ENCODE measurements at places on chromosomes 12 and 14.

DNA sequence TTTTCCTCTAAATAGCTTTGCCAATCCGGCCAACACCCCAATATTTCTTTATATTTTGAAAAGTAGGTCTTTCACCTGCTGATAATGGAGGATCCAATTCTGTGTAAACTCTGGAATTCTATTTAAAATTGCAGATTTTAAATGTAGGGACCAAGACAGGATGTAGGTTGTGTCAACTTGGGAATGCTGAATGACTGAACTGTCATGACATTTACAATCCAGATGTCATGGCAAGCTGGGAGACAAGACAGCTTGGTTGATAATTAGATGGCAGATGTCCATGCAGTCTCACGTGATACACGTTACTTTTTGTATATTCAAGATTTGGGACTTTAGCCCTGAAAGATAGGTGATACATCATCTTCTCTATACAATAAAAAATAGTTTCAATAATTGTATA, 477.2 kb downstream of the DIO2 start:
- DNase-seq = no peak

DNA sequence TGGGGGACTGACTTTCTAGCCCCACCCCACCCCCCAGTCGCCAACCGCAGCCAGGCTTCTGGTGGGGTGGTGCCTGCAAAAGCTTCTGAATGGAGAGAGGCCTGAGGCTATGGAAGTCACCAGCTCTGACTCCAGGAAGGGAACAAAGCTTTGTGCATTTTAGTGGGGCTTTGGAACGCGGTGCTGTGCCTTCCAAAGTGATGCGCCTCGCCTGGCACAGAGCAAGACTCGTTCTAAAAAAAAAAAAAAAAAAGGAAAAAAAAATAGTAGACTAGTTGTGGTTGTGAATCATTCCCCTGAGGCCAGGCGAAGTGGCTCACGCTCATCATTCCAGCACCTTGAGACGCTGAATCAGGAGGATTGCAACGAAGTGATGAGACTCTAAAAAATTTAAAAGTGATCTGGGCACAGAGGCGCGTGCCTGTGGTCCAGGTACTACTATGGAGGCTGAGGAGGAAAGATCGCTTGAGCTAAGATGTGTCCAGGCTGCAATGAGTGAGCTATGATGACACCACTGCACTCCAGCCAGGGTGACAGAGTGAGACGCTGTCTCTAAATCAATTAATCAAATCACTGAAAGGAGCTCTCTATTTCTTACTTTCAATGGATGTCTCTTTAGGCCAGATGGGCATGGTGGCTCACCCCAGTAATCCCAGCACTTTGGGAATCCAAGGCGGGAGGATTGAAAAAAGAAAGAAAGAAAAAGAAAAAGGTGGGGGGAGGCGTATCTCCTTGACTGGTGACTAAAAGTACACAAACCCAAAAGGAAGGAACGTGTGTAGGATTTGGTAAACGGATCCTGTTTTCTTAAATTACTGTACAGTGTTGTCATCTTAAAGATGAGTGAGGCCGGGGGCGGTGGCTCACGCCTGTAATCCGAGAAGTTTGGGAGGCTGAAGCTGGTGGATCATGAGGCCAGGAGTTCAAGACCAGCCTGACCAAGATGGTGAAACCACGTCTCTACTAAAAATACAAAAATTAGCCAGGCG, 259.6 kb upstream of the ALG10B start:
- no peak for DNase-seq

DNA sequence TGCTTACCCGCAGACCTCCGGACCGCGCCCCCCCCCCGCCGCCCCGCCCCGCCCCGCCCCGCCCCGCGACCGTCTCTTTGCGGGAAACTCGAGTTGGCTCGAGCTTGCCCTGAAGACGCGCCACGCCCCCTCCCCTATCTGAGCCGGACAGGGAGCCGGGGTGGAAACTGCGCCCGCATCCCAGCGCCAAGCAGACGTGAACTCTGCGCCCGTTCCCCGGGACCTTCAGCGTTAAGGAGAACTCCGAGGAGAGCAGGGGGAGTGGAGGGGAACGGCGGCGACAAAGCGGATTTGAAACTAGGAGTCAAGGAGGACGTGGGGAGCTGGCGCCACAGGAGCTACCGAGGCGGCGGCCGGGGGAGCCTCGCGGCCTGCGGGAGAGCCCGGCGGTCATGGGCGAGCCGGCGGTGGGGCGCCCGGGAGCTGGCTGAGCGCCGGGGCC, at the start of gene KCNK13:
Gene KCNK13 (plus strand): TSS at position 310 of the 442 bp plus-strand sequence. CDS start 212 bp downstream, outside the sequence.
- DNase-seq = no peak

- DNase-seq = no peak
Measured at GRCh38 chr12:71282020-71282419, 124.2 kb upstream of the TSPAN8 start.

DNA sequence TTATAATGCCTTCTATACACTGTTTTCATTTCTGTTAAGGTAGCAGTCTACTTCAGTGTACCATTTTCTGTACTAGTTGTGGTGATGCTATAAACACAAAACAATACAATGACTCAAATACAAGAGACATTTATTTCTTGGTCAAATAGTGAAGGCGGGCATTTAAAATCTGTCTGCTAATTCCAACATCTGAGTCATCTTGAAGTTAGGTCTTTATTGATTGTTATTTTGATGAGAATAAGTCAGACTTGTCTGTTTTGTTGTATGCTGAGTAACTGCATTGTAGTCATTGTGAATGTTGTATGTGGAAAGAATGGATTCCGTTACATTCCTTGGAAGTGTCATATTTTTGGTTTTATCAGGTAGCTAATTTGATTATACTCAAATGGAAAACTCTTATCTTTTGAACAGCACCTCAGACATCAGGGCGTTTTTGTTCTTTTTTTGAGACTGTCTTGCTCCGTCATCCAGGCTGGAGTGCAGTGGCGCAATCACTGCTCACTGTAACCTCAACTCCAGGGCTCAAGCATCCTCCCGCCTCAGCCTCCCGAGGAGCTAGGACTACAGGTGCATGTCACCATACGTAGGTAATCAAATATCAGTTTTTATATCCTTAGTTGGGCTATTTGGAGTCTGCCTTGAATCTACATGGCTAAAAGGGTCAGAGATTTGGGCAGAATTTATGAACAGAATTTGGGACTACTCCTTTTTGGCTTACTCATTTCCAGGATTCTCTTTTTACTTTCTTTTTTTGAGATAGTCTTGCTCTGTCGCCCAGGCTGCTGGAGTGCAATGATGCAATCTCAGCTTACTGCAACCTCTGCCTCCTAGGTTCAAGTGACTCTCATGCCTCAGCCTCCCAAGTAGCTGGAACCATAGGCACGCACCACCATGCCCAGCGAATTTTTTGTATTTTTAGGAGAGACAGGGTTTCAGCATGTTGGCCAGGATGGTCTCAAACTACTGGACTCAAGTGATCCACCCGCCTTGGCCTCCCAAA, 56.8 kb downstream of the PAPLN start:
- no peak for DNase-seq

GRCh38 chr12:128245905-128246304, 21.1 kb upstream of the TMEM132C start:
- no peak for DNase-seq

DNA sequence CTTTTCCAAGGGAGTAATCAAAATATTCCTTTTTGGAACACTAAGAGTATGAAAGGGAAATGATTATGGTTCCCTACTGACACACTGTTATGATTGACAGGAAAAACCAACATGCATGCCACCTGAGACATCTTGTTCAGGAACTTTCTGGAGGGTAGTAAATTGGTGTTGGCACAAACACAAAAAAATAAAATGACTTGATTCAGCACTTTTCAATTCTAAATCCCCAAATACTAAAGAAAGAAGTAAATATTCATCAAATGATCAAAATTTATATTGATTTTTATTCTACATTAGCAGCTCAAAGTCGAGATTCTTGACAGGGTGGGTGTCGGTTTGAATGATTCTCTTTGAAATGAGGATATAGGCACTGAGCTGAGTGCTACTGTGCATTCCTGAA, 271.4 kb upstream of the NPAS3 start:
- no peak for DNase-seq

DNA sequence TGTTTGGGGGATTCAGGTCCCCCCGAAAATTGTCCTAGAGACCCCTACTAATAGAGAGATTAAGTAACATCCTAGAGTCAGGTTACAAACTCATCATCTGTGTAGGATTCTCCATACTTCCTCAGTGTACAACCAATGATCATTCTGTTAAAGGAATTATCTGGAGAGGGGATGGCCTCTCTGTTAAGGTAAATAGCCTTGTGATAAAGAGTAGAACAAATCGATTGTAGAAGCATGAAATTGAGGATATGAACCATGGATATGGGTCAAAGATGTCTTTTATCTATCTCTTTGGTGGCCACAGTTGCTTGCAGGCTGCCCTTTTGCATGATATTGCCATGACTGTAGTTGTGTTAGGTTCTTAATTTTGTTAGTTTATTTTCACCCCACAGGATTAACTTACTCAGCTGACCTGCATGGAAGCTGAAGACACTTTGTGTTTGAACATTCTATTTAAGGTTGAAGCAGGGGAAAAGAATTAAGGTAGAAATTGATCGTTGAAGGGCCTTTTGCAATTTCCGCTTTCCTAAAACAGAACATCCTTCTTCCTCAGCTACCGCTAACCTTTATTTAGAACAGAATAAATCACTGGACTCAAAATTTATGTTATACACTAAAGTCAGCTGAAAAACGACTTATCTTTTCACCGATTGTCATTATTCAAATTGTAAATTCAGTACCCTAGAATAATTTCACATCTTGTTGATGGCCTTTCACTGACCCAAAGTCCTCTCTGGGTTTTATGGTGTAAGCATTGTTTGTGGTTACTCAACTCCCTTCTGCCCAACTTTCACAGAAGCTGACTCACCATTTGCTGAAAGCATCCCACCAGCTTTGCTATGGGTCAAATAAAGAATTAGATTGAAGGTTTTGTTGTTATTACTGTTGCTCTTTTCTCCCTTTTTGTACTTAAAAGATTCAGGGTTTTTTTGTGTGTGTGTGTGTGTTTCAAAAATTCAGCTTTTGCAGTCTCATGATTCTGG, 52.3 kb downstream of the IRAK3 start:
- DNase-seq = no peak

GRCh38 chr12:76375939-76376338, 27.7 kb upstream of the BBS10 start:
- no peak for DNase-seq

DNA sequence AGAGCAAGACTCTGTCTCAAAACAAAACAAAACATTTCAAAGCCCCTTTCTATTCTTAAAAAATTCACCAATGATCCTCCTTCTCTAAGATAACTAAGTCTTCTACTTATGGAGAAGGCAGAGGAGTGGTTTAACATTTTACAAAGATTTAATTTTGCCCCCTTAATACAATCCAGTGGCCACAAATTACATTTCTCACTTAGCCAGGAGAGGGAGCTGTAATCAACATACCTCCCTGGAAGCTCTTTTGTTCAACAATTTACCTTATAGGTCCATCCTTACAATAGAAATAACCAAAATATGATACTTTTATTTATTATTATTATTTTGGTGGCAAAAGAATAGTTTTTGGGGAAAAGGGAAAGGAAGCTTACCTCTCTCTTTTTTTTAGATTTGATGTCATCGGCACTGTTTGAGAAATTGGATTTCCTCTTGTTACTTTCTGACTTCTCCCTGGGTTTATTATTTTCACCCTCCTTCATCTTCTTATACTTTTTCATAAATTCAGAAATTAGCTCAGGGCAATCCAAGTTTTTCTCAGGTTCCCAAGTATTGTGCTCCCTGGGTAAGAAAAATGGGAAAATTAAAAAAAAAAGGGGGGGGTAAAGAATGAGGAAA, 28.1 kb downstream of the CBX5 start:
- DNase-seq = no peak

DNA sequence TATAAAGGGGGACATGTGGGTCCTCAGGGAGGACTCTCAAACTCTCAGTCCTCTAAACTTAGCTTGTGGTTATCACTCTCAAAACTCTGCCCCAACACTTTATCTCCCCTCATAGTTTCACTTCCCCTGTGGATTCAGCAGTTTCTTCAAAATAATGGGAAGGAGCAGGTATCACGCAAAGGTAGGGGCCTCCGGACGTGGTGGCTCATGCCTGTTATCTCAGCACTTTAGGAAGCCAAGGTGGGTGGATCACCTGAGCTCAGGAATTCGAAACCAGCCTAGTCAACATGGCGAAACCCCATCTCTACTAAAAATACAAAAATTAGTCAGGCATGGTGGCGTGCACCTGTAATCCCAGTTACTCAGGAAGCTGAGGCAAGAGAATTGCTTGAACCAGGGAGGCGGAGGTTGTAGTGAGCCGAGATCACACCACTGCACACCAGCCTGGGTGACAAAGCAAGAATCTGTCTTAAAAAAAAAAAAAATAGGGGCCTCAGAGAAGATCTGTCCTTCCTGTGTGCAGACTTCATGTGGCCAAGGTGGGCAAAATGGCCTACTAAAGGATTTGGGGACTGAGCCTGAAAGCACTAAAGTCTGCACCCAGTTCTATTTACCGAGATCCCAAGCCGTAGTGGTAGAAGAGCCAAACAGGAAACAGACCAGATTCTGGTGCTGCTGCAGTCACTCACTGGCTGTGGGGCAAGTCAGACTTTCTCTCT, 6.4 kb downstream of the ITGB7 start:
- no peak for DNase-seq

DNA sequence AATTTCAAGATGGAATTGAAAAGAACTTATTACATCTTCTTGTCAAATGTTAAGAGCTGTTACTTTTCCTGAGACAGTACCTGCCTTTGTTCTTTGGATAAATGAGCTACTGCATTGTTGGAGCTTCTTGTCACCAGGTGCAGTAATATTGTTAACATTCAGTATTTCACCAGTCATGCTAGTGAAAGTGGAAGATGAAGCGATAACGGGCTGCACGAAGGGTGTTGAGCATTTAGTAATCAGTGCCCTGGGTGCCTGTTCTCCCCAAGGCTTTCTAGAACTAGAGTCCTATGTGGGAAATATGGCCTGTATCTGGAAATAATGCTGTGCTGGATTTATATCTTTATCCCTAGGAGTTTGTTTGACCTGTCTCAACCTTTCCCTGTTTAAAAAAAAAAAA, 83.2 kb downstream of the PPP2R5C start:
- no peak for DNase-seq

- DNase-seq = no peak
Measured at GRCh38 chr12:41545761-41546160, 357.6 kb downstream of the PDZRN4 start.

DNA sequence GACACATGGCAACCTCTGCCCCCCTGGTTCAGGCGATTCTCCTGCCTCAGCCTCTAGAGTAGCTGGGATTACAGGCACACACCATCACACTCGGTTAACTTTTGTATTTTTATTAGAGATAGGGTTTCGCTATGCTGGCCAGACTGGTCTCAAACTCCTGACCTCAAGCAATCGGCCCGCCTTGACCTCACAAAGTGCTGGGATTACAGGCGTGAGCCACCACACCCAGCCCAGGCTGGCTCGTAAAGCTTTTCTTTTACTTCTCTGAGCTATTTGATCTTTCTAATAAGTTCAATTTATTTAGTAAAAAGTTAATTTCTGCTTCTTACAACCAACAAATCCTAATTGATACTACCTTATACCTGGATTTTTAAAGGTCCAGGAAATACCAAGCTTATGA, 127.4 kb upstream of the KRR1 start:
- no peak for DNase-seq

GRCh38 chr12:95217377-95218149, at the start of the genes FGD6 and VEZT:
TSS of gene FGD6 (minus strand) at chr12:95217467. CDS start at chr12:95217240, 227 bp downstream.
TSS of gene VEZT (plus strand) at chr12:95217807. CDS start at chr12:95217851, 44 bp downstream.
- DNase-seq = peak; percentile 96

DNA sequence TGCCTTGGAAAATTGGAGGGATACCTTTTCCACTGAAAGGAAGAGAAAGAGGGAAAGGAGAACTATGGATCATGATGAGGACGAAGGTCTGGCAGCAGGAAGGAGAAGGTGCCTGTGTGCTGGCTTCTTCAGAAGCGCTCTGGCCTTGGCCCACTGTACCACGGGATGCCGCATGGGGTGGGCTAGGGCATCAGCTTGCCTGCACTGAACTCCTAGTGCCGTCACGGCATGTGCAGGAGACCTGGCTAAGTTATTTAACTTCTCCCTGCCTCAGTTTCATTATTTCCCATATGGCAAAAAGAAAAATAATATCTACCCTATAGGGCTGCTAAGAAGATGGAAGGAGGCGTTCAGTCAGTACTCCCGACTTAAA, 28.1 kb downstream of the FBXO21 start:
- no peak for DNase-seq

Measured in activated T-helper 9 cell treated with anti-CD3 and anti-CD28 coated beads, Interleukin-2, amount 50 U/mL, for 16 hours (primary cell).